Iris pigment epithelial cell (primary cell): ENCODE measurements at places on chromosomes 4 and X.

DNA sequence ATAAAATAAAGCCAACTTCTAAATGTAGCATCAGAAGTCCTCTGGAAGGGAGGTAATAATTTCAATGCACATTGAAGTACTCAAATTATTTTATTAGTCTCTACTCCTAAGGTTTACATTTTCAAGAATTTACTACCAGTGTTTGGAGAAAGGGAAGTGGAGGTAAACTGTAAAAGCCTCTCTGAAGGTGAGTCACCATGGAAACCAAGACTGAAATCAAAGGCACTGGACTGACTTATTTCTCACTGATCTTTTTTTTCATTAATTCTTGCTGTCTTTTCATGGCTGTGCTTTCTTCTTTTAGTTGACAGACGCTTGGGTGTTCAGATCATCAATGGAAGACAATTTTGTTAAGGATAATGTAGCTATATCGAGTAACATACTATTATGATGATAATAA, 9.7 kb downstream of the SLC39A8 start:
- no peak for DNase-seq

DNA sequence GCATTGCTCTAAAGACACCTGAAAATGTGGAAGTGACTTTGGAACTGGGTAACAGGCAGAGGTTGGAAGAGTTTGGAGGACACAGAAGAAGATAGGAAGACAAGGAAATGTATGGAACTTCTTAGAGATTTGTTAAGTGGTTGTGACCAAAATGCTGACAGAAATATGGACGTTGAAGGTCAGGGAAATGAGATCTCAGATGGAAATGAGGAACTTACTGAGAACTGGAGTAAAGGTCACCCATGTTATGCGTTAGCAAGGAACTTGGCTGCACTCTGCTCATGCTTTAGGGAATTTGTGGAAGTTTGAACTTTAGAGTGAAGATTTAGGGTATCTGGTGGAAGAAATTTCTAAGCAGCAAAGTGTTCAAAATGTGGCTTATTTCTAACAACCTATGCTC, 99.4 kb downstream of the FAM13A start:
- DNase-seq = no peak

GRCh38 chrX:12702509-12703091, 88.6 kb upstream of the PRPS2 start:
- DNase-seq = no peak

DNA sequence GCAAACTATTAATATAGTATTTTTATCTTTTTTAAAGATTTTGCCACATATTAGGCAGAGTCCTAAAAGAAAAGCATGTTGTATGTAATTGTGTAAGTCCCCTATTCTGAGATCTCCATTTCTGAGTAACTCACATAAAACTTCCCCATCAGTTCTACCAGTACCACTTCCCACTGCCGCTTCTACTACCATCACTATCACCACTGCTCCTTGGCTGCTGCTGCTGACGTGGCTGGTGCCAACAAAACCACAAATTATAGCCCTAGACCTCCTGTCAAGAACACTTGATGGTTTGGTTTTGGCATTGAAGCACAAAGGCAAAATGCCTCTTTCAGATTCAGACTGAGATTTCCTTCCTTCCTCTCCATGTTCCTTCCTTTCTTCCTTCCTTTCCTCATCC, 106.4 kb downstream of the MMRN1 start:
- DNase-seq = no peak

- no peak for DNase-seq
Measured at GRCh38 chrX:6734844-6735634, 200.1 kb upstream of the VCX3A start.

DNA sequence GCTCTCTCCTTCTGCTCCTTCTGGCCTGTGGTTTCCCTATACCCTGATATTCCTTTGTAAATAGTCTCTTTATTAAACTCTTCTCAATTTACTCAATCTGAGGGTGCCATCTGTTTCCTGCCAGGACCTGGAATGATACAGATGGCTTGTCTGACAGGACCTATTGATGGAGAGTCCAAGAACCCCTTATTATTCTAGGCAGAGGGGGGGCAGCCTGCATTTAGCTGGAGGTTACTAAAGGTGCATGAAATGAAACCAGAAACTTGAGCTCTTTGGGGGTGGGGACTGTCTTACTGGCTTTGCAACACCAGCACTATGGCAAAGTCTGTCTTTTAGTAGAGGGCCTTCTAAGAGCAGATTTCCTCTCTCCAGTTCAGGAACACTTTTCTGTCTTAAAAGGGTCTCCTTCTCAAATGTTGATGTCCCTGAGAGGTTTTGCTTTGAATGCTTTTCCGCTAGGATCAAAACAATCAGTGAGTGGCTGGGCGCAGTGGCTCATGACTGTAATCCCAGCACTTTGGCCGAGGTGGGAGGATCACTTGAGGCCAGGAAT, 162.5 kb upstream of the MED14 start:
- no peak for DNase-seq

DNA sequence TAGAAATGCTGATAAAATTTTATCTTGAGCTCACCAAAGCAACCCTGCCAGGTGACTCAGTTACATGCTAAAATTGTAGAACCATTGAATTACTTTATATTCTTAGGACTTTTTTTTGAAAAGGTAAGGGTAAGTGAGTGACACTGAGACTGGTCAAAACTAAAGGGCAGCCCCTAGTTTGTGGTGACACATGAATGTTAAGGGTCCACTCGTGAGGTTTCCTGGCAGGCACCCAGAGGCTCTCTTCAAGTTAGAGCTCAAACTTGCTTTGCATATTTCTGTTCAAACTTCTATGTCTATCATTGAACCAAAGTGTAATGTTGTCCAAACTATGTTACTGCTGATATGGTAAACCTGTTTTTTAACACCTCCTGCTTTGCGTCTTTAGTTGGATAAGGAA, 30.5 kb downstream of the TMPRSS11D start:
- DNase-seq = no peak

GRCh38 chr4:146369446-146369845, 152.3 kb downstream of the SLC10A7 start:
- DNase-seq = peak; percentile 17

- DNase-seq = no peak
Measured at GRCh38 chr4:41145571-41146078, 68.7 kb downstream of the APBB2 start.

DNA sequence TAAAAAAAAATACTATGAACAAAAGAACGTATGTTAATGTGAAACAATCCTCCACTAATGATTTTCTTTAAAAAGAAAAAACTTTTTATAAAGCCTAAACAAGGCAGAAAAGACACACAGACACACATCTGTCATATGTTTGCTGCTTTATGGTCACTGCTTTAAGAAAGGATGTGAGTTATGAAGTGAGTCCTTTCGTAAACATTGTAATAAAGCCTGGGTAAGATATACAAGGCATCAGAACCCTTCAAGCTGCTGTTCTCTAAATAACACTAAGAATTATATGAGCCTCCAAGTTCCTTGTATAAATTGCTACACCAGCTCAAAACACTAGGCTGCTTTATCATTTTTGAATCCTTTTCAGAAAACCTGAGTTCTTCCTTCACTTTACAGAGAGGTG, 81.6 kb downstream of the FBXO8 start:
- no peak for DNase-seq

- DNase-seq = no peak
Measured at GRCh38 chr4:81258841-81259550, 44.0 kb upstream of the PRKG2 start.

DNA sequence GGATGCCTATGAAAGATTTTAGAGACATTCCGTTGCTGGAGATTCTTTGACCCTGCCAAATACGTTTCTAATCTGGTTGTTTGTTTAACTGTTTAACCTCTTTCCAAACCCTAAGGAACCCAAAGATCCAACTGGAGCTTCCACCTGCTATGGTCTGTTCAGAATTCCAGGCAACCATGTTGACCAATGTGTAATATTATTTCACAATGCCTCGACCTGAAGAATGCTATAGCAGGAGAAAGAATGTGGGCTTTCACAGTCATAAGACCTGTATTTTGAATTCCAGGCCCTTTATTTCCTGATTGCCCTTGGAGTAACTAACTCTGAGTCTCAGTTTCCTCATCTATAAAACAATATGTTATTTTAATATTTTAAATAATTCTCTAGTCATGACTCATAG, 90.8 kb downstream of the COL25A1 start:
- DNase-seq = peak; percentile 69

DNA sequence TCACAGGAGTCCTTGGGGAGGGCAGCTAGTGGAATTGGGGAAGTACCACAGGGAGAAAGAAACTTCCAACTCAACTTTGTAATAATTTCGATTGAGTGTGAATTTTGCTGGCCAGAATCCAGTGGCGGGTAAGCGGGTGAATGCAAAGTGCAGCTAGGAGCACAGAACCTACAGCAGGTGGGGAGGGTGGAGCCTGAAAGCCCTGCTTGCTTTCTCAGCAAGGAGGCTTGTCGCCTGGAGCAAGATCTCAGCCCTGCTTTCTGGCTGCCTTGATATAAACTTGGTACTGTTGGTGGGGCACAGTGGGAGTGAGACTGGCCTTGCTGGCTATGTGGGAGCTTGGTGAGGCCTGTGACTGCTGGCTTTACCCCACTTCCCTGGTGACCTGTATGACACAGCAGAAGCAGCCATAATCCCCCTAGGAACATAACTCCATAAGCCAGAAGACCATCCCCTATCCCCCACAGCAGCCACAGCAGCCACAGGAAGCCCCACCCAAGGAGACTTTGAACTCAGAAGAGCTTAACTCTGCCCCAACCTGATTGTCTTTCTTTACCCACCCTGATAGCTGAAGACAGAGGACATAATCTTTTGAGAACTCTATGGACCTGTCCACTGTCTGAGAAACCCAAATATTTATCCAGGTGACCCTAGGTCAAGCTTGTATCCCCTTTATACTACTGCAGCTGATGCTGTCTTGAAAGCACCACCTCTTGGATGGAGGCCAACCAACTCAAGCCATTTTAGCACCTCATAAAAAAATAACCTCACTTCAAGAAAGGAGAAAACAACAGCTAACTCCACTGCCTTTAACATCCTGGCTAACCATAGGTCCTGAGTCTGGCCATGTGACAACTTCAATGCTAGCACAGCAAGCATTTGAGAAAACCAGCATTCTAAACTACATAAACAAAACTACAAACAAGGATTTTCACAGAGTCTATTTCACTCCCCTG, 87.2 kb upstream of the PDE5A start:
- no peak for DNase-seq

- DNase-seq = peak; percentile 76
Measured at GRCh38 chr4:38145033-38145678, 185.0 kb downstream of the PTTG2 start.

GRCh38 chr4:38695809-38696208, 31.8 kb downstream of the KLF3 start:
- DNase-seq = no peak

- peak; percentile 3 for DNase-seq
Measured at GRCh38 chrX:147476008-147476407, 435.7 kb upstream of the FMR1 start.

- DNase-seq = no peak
Measured at GRCh38 chr4:94665500-94666404, 92.0 kb upstream of the BMPR1B start.

GRCh38 chr4:15402146-15402545, 25.7 kb upstream of the C1QTNF7 start:
- peak; percentile 82 for DNase-seq

DNA sequence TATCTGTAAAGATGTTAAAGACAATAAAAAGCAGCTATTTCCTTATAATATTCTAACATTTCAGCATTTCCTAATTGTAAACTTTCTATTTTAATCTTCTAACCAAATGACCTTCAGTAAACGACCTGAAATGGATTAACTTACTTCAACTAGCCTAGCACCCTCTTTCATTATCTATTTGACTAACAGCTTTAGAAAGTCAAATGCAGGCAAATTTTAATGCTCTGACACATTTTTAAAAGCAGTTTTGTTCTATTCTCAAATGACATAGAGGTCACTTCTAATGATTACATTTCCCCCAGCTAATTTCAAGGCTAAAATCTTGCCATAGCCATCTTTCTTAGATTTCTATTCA, 41.9 kb downstream of the SLC7A11 start:
- no peak for DNase-seq
